ENCODE measurements at places on chromosomes 7 and 10. TPM values are rescaled to one million over a fixed set of nuclear protein-coding genes. Genes with fewer than 3 reads are reported as not detected.
A peak's percentile ranks its signal among the peaks of the same experiment; 100 is the strongest.

DNA sequence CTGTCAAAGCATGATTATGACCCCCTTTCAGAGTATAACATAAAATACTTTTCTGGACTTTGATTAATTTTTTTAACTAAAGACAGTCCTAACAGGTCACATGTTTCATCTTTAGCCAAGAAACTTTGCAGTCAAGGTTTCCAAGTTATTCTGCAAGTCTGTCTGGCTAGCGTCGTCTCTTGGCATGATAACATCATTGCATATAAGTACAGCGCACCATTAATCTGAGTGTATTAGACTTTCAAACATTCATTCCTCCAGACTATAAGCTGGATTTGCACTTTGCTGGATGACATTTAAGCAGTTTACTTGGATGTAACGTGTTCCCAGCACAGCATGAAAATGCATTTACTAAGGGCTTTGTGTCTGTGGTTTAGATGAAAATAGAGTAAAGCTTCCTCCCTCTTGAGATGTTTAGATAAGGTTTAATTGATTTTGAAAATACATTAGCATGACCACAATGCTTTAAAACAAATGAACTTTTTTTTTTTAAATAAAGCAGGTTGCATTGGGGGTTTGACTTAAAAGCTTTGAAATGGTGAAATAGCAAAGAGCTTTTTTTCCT, 349.0 kb upstream of the MTPN start:
- H3K27ac ChIP-seq: no peak overlapping the region
- no peaks in the 10 kb centered on the region for H3K4me1 ChIP-seq
- H3K4me3 ChIP-seq: no peak overlapping the region
- no peaks in the 10 kb centered on the region for H3K36me3 ChIP-seq
- peak; percentile 73 for DNase-seq

The RPS24 gene
- 6,569 TPM for total RNA-seq

DNA sequence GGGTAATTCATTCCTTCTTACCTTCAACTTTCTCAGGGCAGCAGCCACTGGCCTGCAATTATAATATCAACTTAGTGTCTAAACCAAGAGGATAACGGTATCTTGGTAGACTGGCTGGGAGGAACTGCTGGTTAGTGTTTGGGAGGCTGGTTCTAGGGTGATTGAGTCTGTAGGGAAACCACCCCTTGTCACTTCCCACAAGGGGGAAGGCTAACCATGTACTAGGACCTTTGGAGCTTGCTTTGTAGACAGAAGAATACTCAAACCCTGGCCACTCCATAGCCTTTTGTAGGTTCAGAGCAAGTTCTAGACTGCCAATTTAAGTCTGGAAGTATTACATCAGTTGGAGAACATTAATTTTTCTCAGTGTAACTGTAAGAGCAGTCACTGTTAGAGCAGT, 51.3 kb downstream of the NHLRC2 start:
- DNase-seq: no peak
- no peaks in the 10 kb centered on the region for H3K27me3 ChIP-seq
- H3K4me3 ChIP-seq: no peak overlapping the region
- H3K36me3 ChIP-seq: peaks cover 20% of the 10 kb centered on the region
- H3K4me1 ChIP-seq: no peaks in the 10 kb centered on the region

DNA sequence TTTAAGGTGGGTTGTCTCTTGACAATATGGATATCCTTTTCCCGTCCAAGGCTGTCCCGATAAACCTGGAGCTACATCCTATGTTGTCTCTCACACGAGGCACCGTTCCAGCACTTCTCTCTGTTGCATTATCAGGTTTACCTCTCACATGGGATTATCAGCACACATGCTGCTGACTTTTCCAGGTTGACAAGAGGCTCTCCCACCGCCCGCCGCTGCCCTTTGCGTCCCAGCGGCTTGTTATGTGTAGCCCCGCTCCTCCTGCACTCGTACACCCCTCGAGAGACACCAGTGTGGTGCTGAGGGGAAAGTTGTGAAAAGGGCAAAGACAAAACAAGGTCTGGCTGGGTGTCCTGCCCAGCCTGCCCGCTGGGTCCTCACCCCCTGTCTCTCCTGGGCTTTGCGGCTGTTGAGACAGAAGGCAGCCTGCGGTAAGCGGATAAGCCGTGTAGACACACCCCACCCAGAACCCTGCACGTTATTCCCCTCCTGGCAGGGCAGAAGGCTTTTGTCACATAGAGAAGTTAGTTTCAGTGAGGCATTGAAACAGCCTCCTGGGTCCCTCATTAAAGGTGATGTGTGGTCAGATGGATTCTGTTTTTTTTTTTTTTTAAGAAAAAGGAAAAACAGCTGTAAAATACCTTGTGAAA, 38.7 kb downstream of the UBE3C start:
- H3K27me3 ChIP-seq: no peaks in the 10 kb centered on the region
- no peak overlapping the region for H3K4me3 ChIP-seq
- peaks cover 44% of the 10 kb centered on the region for H3K36me3 ChIP-seq
- no peak overlapping the region for H3K27ac ChIP-seq
- H3K4me1 ChIP-seq: no peaks in the 10 kb centered on the region
- no peak for DNase-seq

- DNase-seq: no peak
- H3K4me3 ChIP-seq: no peak overlapping the region
- no peaks in the 10 kb centered on the region for H3K36me3 ChIP-seq
- no peaks in the 10 kb centered on the region for H3K4me1 ChIP-seq
- H3K27ac ChIP-seq: no peak overlapping the region
- no peaks in the 10 kb centered on the region for H3K27me3 ChIP-seq
These were observed 636.8 kb downstream of the ETV1 start for GRCh38 chr7:13352677-13353076.

DNA sequence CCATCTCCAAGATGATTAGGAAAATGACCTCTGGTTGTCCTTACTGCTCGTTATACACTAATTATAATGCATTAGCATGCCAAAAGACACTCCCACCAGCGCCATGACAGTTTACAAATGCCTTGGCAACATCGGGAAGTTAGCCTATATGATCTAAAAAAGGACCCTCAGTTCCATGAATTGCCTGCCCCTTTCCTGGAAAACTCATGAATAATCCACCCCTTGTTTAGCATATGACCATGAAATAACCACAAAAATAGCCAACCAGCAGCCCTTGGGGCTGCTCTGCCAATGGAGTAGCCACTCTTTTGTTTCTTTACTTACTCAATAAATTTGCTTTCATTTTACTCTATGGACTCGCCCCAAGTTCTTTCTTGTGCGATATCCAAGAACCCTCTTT, 41.6 kb upstream of the KCNMA1 start:
- H3K4me1 ChIP-seq: no peaks in the 10 kb centered on the region
- no peak overlapping the region for H3K27ac ChIP-seq
- H3K36me3 ChIP-seq: no peaks in the 10 kb centered on the region
- no peak overlapping the region for H3K4me3 ChIP-seq

GRCh38 chr7:136594739-136595144, 273.7 kb upstream of the CHRM2 start:
- DNase-seq: no peak
- no peaks in the 10 kb centered on the region for H3K4me1 ChIP-seq
- H3K36me3 ChIP-seq: no peaks in the 10 kb centered on the region
- H3K4me3 ChIP-seq: no peak overlapping the region
- no peak overlapping the region for H3K27ac ChIP-seq

- H3K36me3 ChIP-seq: no peaks in the 10 kb centered on the region
- no peak for DNase-seq
- peaks cover 2% of the 10 kb centered on the region for H3K4me1 ChIP-seq
- no peak overlapping the region for H3K27ac ChIP-seq
- H3K27me3 ChIP-seq: no peaks in the 10 kb centered on the region
These were observed 107.9 kb upstream of the FRMD4A start for GRCh38 chr10:14438576-14438975.

DNA sequence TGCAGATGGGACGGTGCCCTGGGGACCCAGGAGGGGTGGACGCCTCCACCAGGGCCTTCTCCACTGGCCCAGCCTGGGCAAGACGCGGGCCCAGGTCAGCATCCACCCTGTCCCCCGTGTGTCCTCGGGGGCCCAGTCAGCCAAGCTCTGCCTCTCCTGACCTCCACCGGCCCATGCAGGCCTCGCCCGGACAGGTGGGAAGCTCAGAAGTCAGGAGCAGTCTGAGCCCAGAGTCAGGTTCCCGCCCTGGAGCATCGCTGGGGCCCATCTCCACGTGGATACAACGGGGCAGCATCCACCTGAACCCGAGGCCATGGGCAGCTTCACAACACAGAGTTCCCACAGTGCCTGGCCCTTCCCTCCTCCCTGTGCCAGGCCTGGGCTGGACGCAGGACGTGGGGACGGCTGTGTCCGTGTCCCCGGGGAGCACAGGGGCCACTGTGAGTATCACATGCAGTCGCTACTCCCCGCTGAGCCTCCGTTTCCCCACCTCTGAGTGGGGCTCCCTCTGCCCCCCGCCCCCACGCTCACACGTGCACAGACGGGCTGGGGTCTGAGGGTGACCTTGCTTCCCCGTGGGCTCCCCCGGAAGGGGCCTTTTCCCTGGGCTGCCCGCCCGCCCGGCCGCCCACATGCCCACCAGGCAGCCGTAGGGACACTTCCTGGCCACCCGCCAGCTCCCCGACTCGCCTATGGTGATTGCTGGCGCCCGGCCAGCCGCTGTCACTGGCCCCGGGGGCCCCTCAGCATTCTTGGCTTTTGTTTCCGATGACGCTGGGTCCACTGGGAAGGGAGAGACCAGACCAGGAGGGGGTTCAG, 64.3 kb downstream of the PDGFA start:
- peaks cover 47% of the 10 kb centered on the region for H3K27me3 ChIP-seq
- no peak overlapping the region for H3K4me3 ChIP-seq
- no peaks in the 10 kb centered on the region for H3K36me3 ChIP-seq
- H3K4me1 ChIP-seq: peaks cover 59% of the 10 kb centered on the region
- DNase-seq: peak; percentile 79

GRCh38 chr7:93279541-93279940, 47.4 kb downstream of the VPS50 start:
- no peaks in the 10 kb centered on the region for H3K27me3 ChIP-seq
- peaks cover 9% of the 10 kb centered on the region for H3K36me3 ChIP-seq
- no peak overlapping the region for H3K27ac ChIP-seq

The ZNF518A gene
- 25.8 TPM for total RNA-seq

The AGR3 gene
- not detected for total RNA-seq

DNA sequence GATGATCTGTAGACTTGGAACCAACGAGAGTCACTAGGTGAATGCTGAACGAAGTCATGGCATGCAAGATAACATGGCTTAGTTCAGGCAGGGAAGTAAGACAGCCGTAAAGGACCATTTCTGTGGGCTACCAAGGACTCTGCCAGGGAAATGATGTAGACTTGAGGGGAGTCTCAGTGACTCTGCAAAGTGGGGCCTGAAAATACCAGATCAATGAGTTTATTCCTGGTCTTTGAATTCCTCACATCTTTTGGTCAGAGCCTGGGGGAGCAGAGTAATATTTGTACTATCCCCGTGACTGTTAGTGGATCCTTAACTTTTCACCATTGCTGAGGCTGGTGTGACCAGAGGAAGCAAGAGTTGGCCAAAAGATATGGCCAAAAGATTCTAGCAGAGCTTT, 60.7 kb upstream of the INHBA start:
- no peak for DNase-seq
- H3K27ac ChIP-seq: no peak overlapping the region
- H3K27me3 ChIP-seq: no peaks in the 10 kb centered on the region
- no peak overlapping the region for H3K4me3 ChIP-seq

- no peak overlapping the region for H3K27ac ChIP-seq
- DNase-seq: peak; percentile 38
- H3K36me3 ChIP-seq: peaks cover 4% of the 10 kb centered on the region
These were observed 15.2 kb upstream of the DNAAF5 start for GRCh38 chr7:711093-711921.

DNA sequence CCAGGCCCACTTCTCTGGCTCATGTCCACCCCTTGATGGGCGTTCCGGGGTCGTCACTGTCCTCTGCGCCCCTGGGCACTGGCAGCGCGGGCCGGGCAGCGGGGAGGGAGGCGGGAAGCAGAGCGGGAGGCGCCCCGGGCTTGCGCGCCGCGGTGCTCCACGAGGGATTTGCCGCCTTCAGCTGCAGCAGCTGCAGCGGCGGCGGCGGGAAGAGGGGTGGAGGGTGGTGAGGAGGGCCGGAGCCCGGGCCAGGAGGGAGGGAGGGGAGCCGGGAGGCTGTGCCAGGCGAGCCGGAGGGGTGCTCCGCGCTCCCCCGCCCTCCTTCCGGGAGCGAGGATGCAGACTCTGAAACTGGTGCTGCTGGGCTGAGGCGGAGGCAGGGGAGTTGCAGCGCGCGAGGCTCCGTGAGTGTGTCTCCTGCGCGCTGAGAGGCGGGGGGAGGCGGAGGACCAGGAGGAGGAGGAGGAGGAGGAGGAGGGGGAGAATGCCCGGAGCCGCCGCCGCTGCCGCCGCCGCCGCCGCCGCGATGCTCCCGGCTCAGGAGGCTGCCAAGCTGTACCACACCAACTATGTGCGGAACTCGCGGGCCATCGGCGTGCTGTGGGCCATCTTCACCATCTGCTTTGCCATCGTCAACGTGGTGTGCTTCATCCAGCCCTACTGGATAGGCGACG, at the start of gene LHFPL3:
TSS of gene LHFPL3 (plus strand) at position 308 of the 674 bp plus-strand sequence.
- DNase-seq: peak; percentile 5
- no peak within 1 kb of the TSS for H3K4me3 ChIP-seq
- peaks cover 9% of the 10 kb centered on the region for H3K4me1 ChIP-seq

- no peak for DNase-seq
- peaks cover 11% of the 10 kb centered on the region for H3K4me1 ChIP-seq
- no peaks in the 10 kb centered on the region for H3K36me3 ChIP-seq
- H3K27ac ChIP-seq: peak overlapping the region; percentile 98
- H3K4me3 ChIP-seq: no peak overlapping the region
- H3K27me3 ChIP-seq: no peaks in the 10 kb centered on the region
These were observed 90.9 kb upstream of the TNRC18 start for GRCh38 chr7:5514440-5515035.

DNA sequence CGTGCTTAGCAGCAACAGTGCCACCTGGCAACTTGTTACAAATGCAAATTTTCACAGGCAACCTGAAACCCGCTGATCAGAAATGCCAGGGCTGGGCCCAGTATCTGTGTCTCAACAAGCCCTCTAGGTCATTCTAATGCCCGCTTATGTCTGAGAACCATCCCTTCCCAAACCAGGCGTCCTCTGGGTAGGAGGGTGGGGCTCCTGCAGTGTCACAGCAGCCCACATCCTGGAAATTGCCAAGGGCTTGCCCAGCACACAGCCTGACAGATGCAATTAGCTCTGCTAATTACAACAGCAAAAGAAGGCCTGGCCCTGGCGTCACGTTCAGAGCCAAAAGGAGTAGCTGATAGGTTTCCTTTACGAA, 15.9 kb downstream of the ITPRIP start:
- no peak overlapping the region for H3K4me3 ChIP-seq
- H3K27me3 ChIP-seq: no peaks in the 10 kb centered on the region
- H3K36me3 ChIP-seq: peaks cover 9% of the 10 kb centered on the region

DNA sequence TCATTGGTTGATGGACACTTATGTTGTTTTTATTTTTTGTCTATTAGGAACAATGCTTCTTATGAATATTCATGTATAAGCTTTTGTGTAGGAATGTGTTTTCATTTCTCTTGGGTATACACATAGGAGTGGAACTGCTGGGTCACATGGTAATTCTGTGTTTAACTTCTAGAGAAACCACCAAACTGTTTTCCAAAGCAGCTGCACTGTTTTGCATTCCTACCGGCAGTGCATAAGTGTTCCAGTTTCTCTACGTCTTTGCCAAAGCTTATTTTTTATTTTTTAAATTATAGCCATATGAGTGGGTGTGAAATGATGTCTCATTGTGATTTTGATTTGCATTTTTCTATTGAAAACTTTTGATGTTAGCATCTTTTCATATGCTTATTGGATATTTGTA, 51.3 kb downstream of the ADK start:
- H3K36me3 ChIP-seq: no peaks in the 10 kb centered on the region
- H3K4me1 ChIP-seq: peaks cover 11% of the 10 kb centered on the region
- H3K27ac ChIP-seq: no peak overlapping the region
- peak; percentile 75 for DNase-seq
- no peak overlapping the region for H3K4me3 ChIP-seq

GRCh38 chr7:73342645-73343044, 14.7 kb downstream of the FKBP6 start:
- H3K27me3 ChIP-seq: no peaks in the 10 kb centered on the region
- peak; percentile 85 for DNase-seq
- H3K4me1 ChIP-seq: peaks cover 18% of the 10 kb centered on the region
- no peaks in the 10 kb centered on the region for H3K36me3 ChIP-seq

Measured in muscle of leg (tissue), 16 donors.